Muscle of back (tissue), 13 donors: ENCODE measurements at places on chromosomes 3 and 15.

DNA sequence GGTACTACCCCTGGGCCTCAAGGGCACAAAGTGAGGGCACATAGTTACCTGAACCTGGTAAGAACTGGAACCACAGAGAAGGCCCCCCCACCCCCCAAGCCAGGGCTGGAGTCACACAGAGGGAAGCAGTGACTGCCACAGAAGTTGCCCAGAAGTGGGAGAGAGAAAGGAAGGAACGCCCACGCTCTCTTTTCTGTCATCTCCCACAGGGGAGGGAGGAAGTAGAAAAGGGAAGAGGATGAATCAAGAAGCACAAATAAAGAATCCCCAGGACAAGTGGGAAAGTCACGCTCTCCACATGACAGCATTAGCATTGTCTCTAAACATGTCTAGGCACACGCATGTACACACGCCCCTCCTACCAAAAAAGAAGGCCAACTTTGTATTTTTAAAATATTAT lies 114.7 kb upstream of the FRMD4B start:
- DNase-seq = no peak

GRCh38 chr15:96882121-96882772 lies 551.7 kb downstream of the NR2F2 start:
- DNase-seq = no peak

GRCh38 chr3:119628816-119629445 lies 31.2 kb downstream of the PLA1A start:
- no peak for DNase-seq

GRCh38 chr3:182364723-182365650 lies 428.3 kb upstream of the ATP11B start:
- DNase-seq = peak; percentile 49

GRCh38 chr3:120263792-120264191 lies 21.2 kb downstream of the GPR156 start:
- no peak for DNase-seq

GRCh38 chr15:62802612-62803011 lies 239.9 kb upstream of the TPM1 start:
- no peak for DNase-seq

DNA sequence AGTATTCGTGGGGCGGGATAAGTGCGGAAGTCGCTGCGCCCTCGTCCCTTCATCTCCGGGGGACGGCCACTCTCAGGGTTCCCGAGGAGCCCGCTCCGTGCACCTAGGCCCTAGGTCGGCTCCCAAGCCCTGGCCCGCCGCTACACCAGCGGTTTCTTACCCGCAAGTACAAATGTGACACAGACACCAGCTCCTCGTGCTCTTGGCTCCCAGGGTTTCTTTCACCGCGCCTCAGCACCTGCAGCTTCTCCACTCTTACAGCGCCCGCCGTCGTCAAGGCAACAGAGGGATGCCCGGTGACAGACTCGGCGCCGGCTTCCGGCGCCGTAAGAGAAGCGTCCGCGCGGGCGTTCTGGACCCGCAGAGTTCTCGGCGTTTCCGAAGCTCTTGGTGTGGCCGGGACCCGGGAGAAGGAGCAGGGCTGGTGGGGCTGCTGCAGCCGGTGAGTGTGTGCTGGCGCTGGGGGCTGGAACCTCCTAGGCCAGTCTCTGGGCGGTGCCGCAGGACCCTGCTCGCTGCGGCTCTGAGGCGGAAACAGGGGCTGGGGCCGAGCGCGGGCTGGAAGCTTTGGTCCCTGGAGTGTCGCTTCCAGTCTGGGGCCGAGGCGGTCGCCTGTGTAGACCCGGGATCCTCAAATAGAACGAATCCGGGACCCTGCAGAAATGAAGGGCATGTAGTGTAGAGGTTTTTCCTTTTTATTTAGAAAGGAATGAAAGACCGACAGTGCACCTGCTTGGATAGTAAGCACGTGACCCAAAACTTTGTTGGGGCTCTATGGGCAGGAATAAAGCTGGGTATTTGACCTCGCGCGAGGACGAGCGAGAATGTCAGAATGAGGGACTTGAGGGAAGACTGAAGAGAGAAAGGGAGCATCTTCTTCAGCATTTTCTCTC lies 155.4 kb upstream of the GOLGA6L4 start:
- peak; percentile 70 for DNase-seq

GRCh38 chr3:181581656-181582055 lies 130.1 kb upstream of the SOX2 start:
- DNase-seq = no peak

GRCh38 chr15:23877502-23878412 lies 190.7 kb upstream of the NDN start:
- DNase-seq = no peak

- DNase-seq = no peak
Observed at GRCh38 chr15:85924088-85924487, 129.4 kb upstream of the KLHL25 start.

- DNase-seq = no peak
Observed at GRCh38 chr3:25291481-25291905, 136.6 kb upstream of the RARB start.

GRCh38 chr3:25150199-25150598 lies 277.9 kb upstream of the RARB start:
- DNase-seq = no peak

DNA sequence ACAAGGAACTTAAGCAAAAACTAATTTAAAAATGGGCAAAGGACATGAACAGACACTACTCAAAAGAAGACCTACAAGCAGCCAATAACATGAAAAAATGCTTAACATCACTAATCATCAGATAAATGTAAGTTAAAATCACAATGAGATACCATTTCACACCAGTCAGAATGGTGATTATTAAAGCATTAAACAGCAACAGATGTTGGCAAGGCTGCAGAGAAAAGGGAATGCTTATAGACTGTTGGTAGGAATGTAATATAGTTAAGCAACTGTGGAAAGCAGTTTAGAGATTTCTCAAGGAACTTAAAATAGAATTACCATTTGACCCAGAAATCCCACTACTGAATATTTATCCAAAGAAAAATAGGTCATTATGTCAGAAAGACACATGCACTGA lies 482.2 kb downstream of the SQOR start:
- DNase-seq = no peak

DNA sequence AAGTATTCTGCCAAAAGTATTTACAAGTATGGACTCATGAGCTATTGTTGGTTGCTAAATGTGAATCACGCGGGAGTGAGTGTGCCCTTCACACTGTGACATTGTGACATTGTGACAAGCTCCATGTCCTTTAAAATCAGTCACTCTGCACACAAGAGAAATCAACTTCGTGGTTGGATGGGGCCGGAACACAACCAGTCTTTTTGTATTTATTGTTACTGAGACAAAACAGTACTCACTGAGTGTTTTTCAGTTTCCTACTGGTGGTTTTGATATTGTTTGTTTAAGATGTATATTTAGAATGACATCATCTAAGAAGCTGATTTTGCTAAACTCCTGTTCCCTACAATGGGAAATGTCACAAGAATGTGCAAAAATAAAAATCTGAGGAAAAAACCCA lies 30.3 kb downstream of the SYNM start:
- no peak for DNase-seq

DNA sequence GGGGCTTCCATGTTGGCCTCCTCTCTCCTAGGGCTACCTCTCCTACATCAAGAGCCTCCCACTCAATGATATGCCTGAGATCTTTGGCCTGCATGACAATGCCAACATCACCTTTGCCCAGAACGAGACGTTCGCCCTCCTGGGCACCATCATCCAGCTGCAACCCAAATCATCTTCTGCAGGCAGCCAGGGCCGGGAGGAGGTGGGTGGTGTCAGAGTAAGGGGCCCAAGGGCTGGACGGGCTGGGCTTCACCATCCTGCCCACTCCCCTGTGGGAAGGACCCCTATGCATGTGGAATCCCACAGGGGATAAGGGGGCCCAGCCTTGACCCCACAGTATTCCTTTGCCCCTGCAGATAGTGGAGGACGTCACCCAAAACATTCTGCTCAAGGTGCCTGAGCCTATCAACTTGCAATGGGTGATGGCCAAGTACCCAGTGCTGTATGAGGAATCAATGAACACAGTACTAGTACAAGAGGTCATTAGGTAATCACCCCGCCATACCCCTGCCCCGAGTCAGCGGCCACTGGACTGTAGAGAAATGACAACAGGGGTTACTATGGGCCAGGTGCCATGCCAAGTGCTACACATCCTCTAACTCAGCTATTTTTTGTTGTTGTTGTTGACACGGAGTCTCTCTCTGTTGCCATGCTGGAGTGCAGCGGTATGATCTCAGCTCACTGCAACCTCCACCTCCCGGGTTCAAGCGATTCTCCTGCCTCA lies 47.1 kb downstream of the SEMA3G start:
- DNase-seq = no peak

- no peak for DNase-seq
Observed at GRCh38 chr3:6273878-6274277, 587.0 kb upstream of the GRM7 start.

DNA sequence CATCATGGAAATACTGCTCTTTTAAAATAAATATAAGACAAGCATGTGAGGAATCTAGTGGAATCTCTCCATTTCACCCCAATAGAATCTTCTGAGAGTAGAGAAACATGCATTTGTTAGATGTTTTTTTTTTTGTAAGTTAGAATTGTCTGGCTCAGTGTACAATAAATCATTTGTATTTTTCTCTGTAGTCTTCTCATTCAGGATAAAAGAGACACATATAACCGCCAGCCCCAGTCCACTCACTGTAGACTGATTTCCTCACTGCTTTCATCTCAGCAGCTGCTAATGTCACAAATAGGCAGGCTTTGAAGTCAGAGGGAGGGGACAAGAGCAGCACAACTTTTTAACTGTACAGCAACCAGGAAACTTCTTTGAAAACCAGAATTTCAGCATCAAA lies 140.2 kb upstream of the RBMS3 start:
- no peak for DNase-seq

DNA sequence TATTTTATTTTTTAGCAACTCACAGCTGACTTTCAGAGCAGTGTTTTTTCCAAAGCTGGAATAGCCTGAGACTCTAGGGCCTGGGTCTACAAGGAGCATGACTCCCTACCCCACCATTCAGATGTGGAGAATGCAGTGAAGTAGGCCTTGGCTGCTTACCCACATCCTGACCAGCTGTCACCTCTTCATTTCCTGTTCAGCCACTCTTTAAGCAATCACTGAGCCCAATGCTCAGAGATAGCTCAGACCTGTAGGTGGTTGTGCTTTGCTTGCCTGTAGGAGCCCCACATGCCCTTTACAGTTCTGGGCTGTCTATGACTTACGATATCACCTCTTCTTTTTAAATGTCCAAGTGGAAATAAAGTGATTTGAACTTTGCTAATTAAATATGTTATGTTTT lies 148.1 kb downstream of the NEK11 start:
- DNase-seq = no peak

- DNase-seq = no peak
Observed at GRCh38 chr3:17182166-17182565, 297.4 kb downstream of the PLCL2 start.

DNA sequence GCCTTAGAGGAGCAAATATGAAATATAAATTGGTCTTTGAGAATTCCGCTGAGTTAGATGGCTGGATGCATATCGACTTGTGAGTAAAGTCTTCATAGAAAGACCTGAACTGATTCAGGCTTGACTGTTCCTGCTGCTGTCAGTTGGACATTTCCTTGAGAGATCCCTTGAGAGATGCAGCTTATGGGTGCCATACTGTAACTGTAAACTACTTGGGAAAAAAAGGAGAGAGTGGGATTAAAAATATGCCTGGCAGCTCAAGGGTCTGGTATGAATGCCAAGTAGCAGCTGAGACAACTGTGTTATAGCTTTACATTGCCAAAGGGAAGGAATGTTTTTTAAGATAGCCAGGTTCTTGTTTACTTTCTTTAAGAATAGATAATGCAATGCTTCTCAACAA lies 926.6 kb downstream of the EPHA3 start:
- DNase-seq = no peak

- peak; percentile 96 for DNase-seq
Observed at GRCh38 chr15:74873036-74873755, at the start of gene SCAMP2. Gene SCAMP2 (minus strand): TSS chr15:74873365. CDS start chr15:74873255, 110 bp downstream.

DNA sequence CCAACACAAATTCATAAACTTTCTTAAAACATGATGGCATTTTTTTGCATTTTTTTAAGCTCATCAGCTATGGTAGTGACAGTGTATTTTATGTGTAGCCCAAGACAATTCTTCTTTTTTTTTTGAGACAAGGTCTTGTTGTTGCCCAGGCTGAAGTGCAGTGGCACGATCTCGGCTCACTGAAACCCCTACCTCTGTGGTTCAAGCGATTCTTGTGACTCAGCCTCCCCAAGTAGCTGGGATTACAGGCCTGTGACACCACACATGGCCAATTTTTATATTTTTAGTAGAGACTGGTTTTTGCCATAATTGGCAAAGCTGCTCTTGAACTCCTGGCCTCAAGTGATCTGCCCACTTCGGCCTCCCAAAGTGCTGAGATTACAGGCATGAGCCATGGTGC lies 17.3 kb upstream of the USP50 start:
- no peak for DNase-seq

- DNase-seq = peak; percentile 84
Observed at GRCh38 chr15:38555686-38556334, 8.8 kb downstream of the RASGRP1 start.

- DNase-seq = no peak
Observed at GRCh38 chr15:79089331-79089889, 1.2 kb downstream of the RASGRF1 start.

DNA sequence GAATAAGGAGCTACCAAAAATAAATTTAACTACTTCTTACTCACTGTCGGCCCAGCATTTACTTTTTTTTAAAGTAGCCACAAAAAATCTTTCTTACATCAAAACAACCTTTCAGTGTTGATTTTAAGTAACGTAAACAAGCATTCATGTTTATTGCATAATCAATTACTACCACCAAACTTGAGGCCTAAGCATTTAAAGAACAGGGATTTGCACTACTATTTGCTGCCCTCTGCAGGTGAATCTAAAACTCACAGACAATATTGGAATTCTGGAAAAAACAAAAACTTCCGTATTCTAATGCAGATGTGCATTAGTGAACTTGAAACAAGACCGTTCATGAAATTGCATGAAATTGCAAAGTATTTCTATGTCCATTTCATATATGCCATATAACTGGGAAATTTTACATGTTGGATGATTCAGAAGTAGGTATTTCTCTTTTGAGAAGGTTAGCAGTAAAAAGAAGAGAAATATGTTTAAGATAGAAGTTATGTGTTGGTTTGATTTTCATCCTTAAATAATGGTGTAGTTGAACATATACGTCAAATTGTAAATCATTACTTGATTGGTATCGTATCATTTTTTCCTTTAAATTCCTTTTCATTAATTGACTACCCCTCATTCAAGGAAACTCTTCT lies 55.6 kb downstream of the CGGBP1 start:
- peak; percentile 19 for DNase-seq

DNA sequence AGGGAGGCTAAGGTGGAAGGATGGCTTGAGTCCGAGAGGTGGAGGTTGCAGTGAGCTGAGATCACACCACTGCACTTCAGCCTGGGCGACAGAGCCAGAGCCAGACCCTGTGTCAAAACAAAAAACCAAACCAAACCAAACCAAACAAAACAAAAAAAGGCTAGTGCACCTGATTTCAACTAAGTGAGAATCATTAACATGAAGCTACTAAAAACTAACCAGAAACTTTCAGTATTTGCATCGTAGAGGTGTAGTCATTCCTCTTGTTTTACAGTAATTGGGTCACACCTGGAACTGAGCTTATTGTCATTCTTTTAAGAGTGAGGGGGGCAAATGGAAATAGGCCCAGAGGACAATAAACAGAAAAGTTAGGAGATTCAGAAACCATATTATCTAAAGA lies 58.5 kb downstream of the ST6GAL1 start:
- DNase-seq = no peak
